ENCODE measurements at places on chromosomes 4 and X.

DNA sequence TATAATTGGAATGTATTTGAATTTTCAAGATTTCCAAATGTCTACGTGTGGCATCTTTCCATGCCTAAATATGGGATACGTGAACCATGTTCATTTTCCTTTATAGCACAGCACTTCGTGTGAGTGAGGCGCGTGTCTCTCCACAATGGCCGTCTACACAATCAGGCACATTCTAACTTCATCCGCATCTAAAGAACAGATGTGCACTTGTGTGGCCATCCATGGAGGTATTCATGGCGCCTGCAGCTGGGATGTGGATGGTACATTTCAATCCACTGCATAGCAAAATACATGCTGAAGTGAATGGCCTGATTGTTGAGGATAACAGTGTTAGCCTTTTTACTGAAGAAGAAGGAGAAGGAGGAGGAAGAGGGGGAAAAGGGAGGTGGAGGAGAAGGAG, 34.5 kb upstream of the TRIM2 start:
- H3K27ac ChIP-seq = no peak overlapping the region
- H3K4me1 ChIP-seq = no peaks in the 10 kb centered on the region
- H3K4me3 ChIP-seq = no peak overlapping the region

GRCh38 chr4:4667622-4668081, 125.8 kb upstream of the STX18 start:
- H3K4me1 ChIP-seq = no peaks in the 10 kb centered on the region
- DNase-seq = no peak
- H3K36me3 ChIP-seq = no peaks in the 10 kb centered on the region
- H3K27ac ChIP-seq = no peak overlapping the region

- H3K36me3 ChIP-seq = peaks cover 20% of the 10 kb centered on the region
- no peaks in the 10 kb centered on the region for H3K27me3 ChIP-seq
- H3K27ac ChIP-seq = peak overlapping the region; percentile 99
- H3K4me3 ChIP-seq = peak overlapping the region; percentile 76
Measured at GRCh38 chr4:142404191-142404611, 441.9 kb downstream of the INPP4B start.

DNA sequence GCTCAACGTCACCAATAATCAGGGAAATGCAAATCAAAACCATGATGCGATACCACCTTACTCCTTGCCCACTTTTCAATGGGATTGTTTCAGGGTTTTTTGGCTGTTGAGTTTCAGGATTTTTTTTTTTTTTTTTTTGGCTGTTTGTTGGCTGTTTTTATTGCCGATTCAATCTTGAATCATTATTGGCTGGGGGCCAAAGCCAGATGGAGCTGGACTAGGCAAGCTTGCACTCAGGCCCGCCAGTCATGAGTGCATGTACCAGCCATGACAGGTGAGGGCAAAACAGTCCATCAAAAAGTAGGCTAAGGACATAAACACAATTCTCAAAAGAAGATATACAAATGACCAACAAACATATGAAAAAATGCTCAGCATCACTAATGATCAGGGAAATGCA, 13.3 kb downstream of the YIPF7 start:
- H3K27ac ChIP-seq = no peak overlapping the region
- H3K36me3 ChIP-seq = no peaks in the 10 kb centered on the region
- H3K4me3 ChIP-seq = no peak overlapping the region
- no peaks in the 10 kb centered on the region for H3K27me3 ChIP-seq

GRCh38 chrX:102767287-102767686, 46.7 kb downstream of the GPRASP3 start:
- no peak for DNase-seq
- H3K36me3 ChIP-seq = no peaks in the 10 kb centered on the region
- H3K4me3 ChIP-seq = no peak overlapping the region
- H3K27ac ChIP-seq = no peak overlapping the region
- no peaks in the 10 kb centered on the region for H3K27me3 ChIP-seq

DNA sequence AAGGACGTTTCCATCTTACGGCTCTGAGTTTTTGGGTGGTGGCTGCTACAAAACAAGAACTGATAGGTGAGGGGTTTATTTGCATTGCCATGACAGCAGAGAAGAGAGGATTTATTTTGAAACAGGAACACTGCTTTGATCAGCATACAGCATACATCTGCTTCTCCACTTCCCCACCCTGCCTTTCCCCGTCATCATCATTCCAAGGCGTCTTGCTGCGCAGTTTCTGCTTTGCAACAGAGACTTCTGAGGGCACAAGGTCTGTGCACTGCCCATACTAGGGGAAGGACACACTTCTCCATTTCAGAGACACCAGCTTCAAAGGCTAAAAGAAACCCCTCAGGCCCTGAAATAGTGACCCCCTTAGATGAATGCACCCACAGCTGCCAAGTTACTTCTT, 19.1 kb downstream of the STARD8 start:
- H3K4me1 ChIP-seq = no peaks in the 10 kb centered on the region
- DNase-seq = no peak
- H3K4me3 ChIP-seq = no peak overlapping the region
- no peaks in the 10 kb centered on the region for H3K36me3 ChIP-seq
- no peak overlapping the region for H3K27ac ChIP-seq
